NT2/D1 (cell line): ENCODE measurements at places on chromosomes 11 and 22.

- no peak for DNase-seq
Observed at GRCh38 chr22:23571486-23571885, 8.6 kb downstream of the IGLL1 start.

DNA sequence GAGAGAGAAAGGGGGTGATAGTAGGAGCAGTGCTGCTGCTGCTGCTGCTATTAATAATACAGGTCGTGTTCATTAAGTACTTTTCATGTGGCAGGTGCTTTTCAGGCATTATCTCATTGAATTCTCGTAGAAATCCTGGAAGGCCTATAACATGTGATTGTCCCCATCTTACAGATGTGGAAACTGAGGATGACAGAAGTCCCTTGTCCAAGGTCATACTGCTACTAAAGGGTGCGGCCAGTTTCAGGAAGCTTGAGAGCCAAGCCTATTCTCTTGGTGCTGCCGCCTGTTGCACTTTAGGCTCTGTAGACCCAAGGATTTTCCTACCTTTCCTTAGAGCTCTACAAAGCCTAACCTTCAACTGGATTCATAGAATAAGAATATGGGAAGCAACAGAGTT, 193.3 kb downstream of the DBX1 start:
- no peak for DNase-seq

- DNase-seq = no peak
Observed at GRCh38 chr11:65187971-65188461, 6.3 kb downstream of the CAPN1 start.

- no peak for DNase-seq
Observed at GRCh38 chr11:11998091-11998781, 10.2 kb downstream of the DKK3 start.

GRCh38 chr11:19410032-19410431, 169.3 kb upstream of the E2F8 start:
- no peak for DNase-seq

DNA sequence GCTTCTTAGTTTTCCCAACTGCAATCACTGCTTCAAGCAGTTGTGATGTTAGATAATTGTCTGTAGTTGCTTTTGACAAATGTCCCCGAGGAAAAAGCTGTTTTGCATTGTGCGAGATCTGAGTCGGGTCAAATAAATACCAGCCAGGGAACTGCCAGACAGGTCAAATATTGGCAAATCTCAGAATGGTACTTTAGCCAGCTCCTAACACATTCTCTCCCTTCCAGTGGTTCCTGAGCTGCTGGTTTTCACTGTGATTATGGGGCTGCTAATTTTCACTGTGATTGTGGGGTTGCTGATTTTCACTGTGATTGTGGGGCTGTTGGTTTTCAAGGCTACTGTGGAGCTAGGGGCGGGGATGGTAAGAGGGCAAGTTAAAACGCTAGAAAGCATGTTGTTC, 14.3 kb downstream of the RASSF10 start:
- no peak for DNase-seq

- DNase-seq = no peak
Observed at GRCh38 chr22:32671886-32672285, 129.6 kb upstream of the TIMP3 start.

GRCh38 chr22:27499121-27499520, 302.4 kb downstream of the MN1 start:
- DNase-seq = no peak

GRCh38 chr11:127275774-127276173, 275.2 kb upstream of the KIRREL3 start:
- no peak for DNase-seq

- DNase-seq = no peak
Observed at GRCh38 chr22:41830174-41830573, 2.7 kb upstream of the SREBF2 start.

DNA sequence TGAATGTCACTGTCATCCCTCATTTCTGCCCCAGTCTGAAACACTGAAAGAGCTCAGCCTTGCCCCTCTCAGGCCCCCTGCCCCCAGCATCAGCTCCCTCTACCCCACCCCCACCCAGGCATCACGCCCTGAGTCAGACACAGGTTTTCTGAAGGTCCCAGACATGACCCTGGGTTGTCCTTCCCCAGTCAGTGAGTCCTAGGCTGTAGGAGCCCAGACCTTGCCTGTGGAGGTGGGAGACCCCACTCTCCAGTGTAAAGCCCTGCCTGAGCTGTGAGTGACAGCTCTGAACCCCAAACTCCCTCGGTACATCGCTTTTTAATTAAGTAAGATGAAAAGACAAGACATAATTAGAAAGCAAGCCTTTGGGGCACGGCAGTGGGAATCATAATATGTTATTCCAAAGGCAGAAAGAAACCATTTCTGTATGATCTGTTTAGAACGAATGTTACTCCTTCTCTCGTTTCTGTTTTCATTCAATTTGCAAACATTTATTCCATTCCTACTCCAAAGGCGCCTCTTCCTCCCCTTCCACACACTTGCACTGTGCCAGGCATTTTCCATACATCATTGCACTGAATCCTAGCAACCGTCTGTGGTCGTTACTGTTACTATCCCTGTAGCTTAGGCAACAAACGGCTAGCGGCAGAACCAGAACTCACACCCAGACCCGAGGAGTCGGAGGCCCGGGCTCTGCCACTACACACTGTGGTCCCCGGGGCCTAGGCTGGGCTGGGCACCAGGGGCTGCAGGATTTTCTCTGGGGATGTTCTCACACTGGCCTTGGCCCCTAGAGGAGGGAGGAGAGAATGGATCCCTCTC, 63.4 kb downstream of the CD6 start:
- DNase-seq = no peak

GRCh38 chr22:33853200-33854097, 66.8 kb downstream of the LARGE1 start:
- DNase-seq = no peak

DNA sequence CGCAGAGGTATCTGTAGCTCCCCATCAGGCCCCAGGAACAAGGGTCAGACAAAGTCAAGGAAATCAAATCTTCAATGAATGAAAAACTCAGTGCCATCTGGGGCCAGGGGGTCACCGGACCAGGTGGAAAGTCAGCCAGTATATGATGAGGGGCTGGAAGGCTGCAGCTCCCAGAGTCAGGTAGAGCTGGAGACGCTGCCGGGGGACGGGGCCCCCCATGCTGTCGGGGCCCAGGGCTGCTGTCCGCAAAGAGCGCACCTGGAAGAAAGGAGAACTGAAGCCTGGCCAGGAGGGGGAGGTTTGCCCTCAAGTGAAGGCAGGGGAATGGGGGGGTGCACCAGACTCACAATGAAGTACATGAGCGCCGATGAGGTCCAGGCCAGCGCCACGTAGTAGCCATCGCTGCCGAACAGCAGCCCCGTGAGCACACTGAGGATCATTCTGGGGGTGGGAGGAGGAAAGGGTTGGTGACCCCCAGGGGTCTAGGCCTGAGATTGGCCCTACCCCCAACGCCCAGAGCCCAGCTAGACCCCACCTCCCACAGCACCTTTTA, 4.3 kb downstream of the YIF1A start:
- no peak for DNase-seq

DNA sequence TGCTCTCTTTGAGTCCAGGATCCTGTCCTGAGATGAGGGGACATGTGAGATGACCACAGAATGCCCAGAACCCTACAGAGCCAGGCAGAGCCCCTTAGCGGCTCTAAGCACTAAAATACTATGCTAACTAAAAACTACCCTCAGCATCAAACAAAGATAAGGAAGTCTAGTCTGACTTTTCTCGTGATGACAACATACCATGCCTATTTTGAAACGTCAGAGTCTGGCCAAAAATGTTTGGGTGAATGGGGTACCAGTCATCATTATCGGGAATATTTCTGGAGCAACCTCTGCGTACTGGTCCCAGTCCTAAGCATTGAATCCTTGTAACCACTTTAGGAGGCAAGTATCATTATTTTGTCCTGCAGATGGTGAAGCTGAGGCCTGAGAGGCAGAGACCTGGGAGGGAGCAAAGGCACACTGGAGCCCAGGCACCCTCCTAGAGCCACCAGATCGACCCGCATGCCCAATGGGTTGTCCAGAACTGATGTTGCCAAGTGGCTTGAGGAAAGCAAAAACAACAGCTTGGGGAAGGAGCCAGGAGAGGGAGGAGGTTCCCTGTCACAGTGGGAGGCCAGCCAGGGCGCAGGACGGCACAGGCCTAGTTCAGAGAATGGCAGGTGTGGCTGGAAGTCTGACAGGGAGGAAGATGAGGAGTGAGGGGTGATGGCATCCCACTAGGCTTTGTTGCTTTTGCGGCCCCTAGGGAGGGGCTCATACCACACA, 7.2 kb upstream of the OSM start:
- DNase-seq = no peak

DNA sequence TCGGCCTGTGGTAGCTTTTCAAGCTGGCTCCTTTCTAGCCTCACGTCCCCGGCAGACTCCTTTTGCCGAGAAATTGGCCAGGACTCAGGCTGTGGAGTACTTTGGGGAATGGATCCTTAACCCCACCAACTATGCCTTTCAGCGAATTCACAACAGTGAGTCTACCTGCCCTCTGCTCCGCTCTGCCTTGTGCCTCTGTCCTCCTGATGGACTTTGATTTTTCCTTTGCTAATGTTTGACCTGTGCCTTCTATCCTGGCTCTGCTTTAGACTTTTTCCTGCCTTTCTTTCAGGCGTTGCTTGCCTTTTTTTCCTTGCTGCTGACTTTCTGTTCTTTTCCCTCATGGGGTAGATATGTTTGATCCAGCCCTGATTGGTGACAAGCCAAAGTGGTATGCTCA, 12.5 kb downstream of the MADD start:
- no peak for DNase-seq
